H1 (cell line): ENCODE measurements at places on chromosomes 5 and 9. TPM values are rescaled to one million over a fixed set of nuclear protein-coding genes. Genes with fewer than 3 reads are reported as not detected.

PCDHA13 gene
- 1.1 and 1.2 TPM in 2 replicates for total RNA-seq

GRCh38 chr5:92946546-92946945 lies 634.5 kb downstream of the NR2F1-AS1 start:
- no peaks in the 10 kb centered on the region for H3K4me1 ChIP-seq
- DNase-seq, result no peak
- H3K4me3 ChIP-seq, result no peak overlapping the region
- H3K27ac ChIP-seq, result no peak overlapping the region
- H3K27me3 ChIP-seq, result no peaks in the 10 kb centered on the region

DNA sequence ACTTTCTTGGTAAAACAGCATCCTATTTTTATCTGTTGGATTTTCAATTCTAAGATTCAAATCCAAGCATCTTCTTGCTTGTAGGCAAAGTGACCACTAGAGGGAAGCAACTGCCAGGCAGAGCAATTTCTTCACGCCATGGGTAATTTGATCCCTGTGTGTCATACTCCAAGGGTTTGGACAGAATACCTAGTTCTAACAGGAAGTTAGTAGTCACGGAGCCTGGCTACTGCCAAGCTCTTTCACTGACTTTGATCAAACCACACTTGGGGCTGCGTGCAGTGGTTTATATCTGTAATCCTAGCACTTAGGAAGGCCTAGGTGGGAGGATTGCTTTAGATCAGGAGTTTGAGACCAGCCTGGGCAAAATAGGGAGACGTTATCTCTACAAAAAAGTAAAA lies 473.6 kb upstream of the TNC start:
- H3K36me3 ChIP-seq, result no peaks in the 10 kb centered on the region
- DNase-seq, result peak; percentile 48
- no peak overlapping the region for H3K27ac ChIP-seq
- H3K27me3 ChIP-seq, result no peaks in the 10 kb centered on the region
- H3K4me3 ChIP-seq, result no peak overlapping the region

GRCh38 chr9:101635473-101635872 lies 40.7 kb upstream of the PPP3R2 start:
- no peaks in the 10 kb centered on the region for H3K4me1 ChIP-seq
- no peaks in the 10 kb centered on the region for H3K36me3 ChIP-seq
- no peak overlapping the region for H3K4me3 ChIP-seq

DNA sequence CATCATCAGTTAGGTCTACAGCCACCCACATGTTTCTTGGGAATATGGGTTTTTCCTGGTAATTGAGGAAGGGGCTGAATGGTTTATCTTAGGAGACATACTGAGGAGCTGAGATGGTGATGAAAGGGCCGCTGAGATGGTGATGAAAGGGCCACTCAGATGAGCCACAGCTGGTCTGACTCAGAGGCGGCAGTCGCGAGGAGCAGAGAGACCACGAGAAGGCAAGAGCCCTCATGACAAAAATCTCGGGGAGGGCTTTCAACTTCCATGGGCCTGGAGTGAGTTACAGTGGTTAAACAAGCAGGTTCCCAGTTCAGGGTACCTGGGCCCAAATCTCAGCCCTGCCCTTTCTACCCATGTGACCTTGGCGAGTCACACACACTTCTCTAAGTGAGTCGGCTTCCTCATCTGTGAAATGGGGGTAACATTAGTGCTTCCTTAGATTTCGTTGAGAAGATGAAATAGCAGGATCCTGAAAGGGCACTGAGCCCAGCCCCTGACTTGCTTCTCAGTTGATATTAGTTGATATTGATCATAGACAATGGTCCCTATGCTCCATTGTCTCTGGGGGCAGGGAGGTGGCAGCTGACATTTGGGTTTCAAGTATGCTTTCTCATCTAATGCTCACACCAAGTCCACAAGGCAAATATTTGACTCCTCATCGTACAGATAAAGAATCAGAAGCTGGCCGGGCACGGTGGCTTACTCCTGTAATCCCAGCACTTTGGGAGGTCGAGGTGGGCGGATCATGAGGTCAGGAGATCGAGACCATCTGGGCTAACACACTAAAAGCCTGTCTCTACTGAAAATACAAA lies 169.5 kb downstream of the RGS3 start:
- DNase-seq, result no peak
- H3K27ac ChIP-seq, result no peak overlapping the region
- H3K36me3 ChIP-seq, result no peaks in the 10 kb centered on the region
- no peak overlapping the region for H3K4me3 ChIP-seq
